ENCODE measurements at places on chromosomes 6 and 20.

DNA sequence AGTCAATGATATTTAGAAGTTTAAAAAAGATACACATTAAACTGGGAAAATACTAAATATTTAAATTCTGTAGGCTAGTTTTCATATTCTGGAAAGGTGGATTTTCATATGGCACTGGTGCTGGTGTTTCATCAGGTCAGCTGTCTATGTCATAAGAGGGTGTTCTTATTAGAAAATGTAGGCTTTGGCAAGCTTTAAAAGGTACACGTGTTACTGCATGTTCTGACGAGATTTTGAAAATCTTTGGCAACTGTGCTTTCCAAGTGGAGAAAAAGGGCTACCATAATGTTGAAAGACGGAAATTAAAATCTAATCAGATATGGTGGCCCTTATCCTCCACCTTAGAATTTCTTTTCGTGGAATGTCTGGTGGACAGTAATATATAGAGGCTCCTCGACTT, 30.0 kb downstream of the SLC22A3 start:
- no peak for DNase-seq

GRCh38 chr6:146985111-146985510, 219.1 kb upstream of the STXBP5 start:
- DNase-seq, result no peak

DNA sequence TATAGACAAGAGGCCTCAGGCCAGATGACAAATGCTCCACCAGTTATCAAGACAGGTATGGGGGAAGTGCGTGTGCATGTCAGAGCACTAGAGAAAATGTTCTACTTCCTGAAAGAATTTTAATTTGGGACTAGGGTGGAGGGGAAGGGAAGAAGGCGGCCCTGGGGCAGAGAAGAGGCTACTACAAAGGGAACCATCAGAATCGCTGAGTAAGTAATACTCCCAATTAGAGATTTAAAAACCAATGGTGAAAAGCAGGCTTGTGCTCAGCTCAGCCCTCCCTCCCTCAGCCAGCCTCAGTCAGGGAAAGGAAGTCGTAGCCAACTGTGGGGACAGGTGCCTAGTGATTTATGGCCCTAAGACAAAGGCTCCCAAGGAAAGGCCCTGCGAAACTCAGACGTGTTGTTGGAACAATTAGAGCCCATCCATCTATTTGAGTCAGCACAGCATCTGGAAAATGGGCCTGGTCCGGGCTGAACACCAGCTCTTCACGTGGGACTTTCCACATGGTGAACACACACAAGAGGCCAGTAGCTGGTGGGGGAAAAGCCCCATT, 15.0 kb upstream of the MAFB start:
- no peak for DNase-seq

DNA sequence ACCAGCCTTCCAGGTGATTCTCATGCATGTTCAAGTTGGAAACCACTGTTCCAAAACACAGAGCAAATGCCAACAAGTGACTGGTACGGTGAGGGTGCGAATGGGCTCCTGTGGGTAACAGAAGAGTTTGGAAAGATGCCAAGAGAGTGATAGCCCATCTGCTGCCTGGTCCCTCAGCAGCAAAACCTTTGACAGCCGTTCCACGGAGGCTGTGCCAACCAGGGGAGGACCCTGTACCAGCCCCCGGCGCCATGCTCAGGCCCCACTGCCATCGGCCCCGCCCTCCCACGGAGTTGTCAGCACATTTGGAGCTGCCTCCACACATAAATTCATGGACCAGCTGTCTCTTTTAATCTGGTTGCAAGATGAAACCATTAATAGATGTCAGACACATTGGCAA, 4.4 kb upstream of the PTPRT start:
- DNase-seq, result no peak

- DNase-seq, result no peak
Measured at GRCh38 chr6:141484711-141485110, 648.0 kb upstream of the GJE1 start.

DNA sequence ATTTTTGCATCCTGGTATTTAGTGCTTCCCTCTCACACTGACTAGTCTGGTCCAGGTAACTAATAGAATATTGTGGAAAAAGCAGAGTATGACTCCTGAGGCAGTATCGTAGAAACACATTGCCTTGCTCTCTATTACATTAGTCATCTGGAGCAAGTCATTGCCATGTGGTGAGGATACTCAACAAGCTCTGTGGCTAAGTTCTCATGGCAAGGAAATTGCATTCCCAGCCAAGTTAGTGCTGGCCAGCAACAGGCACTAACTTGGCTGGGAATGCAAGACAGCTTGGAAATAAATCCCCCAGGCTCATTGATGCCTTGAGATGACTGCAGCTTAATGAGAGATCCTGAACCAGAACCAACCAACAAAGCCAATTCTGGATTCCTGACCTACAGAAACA, 39.7 kb upstream of the HTR1B start:
- no peak for DNase-seq

DNA sequence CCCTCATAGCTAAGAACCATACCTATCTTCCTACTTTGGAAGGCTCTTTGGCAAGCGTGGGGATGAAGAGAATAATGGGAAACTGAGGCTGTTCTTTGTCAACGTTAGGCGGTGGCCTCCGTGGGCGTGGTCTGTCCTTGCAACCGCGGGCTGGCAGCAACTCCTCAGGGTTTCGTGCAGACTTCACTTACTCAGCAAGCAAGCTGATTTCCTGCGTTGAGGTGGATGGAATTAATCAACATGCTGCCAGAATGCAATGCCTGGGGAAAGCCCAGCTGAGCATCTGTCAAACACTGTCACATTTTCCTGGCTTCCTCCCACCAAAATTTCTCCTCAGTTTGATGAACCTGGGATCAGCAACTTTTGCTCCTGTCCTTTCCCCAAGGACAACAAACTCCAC, 9.2 kb upstream of the IL17F start:
- DNase-seq, result peak; percentile 26

DNA sequence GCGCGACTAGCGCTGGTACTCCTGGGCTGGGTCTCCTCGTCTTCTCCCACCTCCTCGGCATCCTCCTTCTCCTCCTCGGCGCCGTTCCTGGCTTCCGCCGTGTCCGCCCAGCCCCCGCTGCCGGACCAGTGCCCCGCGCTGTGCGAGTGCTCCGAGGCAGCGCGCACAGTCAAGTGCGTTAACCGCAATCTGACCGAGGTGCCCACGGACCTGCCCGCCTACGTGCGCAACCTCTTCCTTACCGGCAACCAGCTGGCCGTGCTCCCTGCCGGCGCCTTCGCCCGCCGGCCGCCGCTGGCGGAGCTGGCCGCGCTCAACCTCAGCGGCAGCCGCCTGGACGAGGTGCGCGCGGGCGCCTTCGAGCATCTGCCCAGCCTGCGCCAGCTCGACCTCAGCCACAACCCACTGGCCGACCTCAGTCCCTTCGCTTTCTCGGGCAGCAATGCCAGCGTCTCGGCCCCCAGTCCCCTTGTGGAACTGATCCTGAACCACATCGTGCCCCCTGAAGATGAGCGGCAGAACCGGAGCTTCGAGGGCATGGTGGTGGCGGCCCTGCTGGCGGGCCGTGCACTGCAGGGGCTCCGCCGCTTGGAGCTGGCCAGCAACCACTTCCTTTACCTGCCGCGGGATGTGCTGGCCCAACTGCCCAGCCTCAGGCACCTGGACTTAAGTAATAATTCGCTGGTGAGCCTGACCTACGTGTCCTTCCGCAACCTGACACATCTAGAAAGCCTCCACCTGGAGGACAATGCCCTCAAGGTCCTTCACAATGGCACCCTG, 1.6 kb downstream of the TPBG start:
- no peak for DNase-seq

DNA sequence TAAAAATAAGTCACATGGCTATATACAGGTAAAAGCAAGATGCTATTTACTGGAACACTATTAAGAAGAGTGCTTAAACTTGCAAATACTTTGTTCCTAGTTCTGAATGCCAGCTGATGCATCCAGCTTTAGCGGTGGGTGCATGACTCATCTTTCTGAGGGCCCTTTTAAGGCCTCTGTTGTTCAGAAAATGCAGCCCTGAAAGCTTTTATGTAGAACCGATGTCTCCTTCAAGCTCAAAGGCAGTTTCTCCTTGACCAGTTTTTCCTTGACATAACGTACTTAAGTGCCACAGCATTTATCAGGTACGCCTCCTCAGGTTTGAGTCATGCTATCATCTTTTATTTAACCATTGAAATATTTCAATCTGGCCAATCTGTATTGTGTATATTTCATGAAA, 82.8 kb downstream of the MLIP start:
- DNase-seq, result no peak

DNA sequence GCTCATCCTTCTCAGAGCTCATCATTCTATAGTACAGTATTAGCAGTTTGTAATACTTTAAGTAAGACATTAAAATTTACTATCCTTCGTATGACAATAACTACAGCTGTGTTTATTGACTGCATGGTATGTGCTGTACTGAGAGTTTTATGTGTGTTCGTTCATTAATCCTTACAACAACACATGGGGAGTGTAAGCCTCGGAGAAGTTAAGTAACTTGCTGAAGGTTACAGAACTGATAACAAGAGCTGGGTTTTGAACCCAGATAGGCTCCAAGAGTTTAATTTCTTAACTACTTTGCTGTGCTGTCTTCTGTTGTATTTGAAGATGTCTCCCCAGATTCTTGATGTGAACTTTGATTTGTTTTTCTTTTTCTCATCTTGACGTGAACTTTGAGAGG, 23.7 kb downstream of the BRPF3 start:
- DNase-seq, result no peak

DNA sequence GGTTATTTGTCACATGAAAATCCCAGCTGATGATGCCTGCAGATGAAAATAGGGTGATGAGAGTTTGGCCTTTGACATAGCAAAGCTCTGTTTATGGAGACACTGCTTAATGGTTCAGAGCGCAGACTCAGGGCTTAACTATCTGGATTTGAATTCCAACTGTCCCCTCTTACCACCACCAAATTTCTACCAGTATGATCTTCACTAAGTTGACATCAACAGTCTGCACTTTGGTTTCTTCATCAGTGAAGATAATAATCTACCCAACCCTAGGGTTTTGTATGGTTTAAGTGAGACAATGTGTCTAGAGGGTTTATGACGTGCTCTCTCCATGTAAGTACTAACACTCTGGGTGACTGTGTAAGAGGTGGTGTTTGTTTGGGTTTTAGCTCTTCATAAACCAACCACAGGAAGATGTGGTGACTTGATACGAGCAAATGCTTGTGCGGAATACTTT, 151.4 kb upstream of the TNFAIP3 start:
- DNase-seq, result no peak

GRCh38 chr6:109781001-109781400, 89.9 kb downstream of the FIG4 start:
- no peak for DNase-seq

DNA sequence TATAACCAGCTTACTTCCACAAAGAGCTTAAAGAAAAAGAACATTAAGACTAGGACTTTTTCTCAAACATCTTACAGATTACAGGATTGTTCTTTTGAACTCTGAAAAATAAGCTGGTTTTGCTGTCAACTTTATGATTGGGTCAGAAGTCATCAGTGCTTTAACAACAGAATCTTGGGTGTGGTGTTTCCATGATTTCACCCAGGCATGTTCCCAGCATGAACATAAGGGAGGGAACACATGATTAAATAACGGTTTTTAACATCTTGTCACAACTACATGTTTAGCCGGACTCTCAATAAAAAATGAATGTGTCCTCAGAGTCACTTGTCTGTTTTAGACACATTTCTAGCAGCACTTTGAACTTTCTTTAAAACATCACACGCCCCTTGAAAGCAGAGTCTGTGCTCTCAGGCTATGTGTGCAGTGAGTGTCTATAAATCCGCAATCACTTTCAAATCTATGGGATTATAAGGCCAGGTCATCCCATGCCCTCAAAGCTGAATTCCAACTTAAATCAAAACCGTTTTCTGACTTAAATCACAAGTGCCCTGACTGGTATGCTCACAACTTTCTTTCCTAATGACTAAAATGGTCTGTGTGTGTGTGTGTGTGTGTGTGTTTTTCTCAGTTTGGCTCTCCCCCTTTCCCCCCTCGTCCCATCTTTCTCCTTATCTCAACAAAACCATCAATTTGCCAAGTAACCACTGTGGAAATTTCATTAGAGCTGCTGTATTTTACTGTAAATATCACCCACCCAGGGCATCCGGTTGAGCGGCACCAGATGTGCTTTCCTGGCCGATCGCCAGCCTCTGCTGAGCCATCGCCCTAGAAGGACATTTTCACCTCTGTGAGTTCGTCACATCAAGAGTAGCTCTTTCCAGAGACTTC, 216.8 kb upstream of the DTNBP1 start:
- DNase-seq, result peak; percentile 37

GRCh38 chr20:22904386-22904785, 130.7 kb upstream of the SSTR4 start:
- no peak for DNase-seq

- peak; percentile 68 for DNase-seq
Measured at GRCh38 chr6:30463651-30464618, 25.4 kb upstream of the HLA-E start.

- peak; percentile 46 for DNase-seq
Measured at GRCh38 chr20:3383878-3384495, 23.5 kb downstream of the DNAAF9 start.

DNA sequence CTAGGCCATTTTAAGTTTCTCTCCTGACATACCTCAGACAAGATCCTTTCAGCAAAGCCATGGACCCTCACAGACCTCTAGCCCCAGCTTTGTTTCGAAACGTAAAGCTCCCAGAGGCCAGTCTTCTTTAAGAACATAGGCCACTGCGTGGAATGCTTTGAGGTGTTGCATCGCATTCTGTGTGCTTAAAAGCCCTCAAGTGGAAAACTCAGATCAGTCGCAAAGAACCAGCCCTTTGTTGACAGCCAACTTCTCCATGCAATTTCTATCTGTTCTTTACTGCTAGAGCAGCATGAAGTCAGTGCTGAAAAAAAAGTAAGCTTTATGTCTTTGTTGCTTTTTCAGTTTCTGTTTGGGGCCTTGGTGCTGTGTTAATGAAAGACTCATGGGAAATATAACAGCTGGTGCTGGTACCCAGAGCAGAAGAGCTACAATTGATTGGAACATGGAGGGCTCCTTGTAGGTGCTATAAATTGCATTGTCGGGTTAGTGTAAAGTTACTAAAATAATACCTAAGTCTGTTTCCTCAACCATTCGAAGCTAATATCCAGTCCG, 142.6 kb downstream of the MAP3K7 start:
- no peak for DNase-seq

DNA sequence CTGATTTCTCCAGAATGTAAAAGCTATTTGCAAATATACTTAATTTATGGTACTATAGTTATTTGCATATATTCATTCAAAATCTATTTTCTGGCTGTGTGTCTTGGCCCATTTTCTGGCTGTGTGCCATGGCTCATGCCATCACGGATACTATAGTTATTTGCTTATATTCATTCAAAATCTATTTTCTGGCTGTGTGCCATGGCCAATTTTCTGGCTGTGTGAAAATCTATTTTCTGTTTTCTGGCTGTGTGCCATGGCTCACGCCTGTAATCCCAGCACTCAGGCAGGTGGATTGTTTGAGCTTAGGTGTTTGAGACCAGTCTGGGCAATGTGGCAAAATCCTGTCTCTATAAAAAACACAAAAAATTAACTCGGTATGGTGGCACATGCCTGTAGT, 28.9 kb upstream of the RIPK1 start:
- no peak for DNase-seq

GRCh38 chr6:27867051-27867944, 44.9 kb downstream of the OR2B2 start:
- DNase-seq, result peak; percentile 79

Measured in stimulated activated CD8-positive, alpha-beta memory T cell treated with anti-CD3 and anti-CD28 coated beads, Interleukin-15, amount 100 ng/mL, for 48 hours (primary cell).